ENCODE measurements at places on chromosomes 3 and 15.

GRCh38 chr3:14791343-14791945 lies 27.3 kb upstream of the FGD5 start:
- peak; percentile 78 for DNase-seq

DNA sequence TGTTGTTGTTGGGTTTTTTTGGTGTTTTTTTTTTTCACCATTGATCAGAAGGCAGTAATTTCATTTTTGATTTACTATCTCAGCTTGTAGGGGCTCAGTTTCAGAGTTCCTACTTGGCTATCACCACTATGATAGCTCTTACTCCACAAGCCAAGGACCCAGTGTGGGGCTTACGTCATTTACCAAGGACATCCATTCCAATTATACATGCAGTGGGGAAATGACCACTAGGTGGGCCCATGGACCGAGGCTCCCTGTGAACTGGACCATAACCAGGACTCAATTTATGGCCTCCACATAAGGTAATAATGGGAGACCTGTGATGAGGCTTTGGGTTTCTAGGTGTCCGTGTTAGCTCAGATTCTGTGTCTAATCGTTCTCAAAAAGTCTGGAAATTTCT lies 67.5 kb upstream of the CACNA1D start:
- peak; percentile 15 for DNase-seq

DNA sequence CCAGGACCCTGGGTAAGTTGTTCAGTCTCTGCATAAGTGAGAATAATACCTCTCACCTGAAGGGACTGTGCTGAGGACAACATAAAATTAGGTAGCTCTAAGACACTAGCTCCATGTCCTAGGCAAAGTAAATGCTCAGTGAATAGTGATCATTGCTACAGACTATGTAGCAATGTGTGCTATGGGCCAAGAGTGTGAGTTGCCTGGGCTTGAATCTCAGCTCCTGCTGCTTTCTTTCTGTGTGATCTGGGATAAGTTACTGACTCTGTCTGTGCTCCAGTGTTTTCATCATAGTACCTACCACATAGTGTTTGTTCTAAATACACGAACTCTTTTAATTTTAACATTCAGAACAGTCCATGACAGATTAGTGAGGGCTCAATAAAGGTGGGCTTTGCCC lies 81.1 kb upstream of the MFGE8 start:
- no peak for DNase-seq

DNA sequence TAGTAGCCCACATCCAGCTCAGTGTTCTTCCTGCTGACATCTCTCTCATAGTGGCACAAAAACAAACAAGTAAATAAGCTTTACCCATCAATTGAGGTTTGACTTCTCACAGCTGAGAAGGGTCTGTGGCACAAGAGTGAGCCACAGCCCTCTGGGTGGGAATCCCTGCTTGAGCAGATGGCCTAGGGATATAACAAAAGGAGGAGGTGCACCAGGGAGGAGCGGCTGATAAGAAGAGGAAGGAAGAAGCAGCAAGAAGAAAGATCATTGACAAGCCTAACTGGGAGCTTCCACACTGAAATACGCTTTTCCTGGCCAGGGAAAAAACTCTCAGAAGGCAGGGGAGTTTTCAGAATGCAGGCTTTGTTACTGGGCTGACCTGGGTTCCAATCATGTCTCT lies 279.8 kb downstream of the UACA start:
- DNase-seq = no peak

GRCh38 chr3:55538158-55538557 lies 51.1 kb upstream of the WNT5A start:
- DNase-seq = no peak

- DNase-seq = no peak
Measured at GRCh38 chr15:28044121-28044672, 54.9 kb downstream of the OCA2 start.

- DNase-seq = peak; percentile 79
Measured at GRCh38 chr3:56494679-56495322, 26.5 kb upstream of the ERC2 start.

DNA sequence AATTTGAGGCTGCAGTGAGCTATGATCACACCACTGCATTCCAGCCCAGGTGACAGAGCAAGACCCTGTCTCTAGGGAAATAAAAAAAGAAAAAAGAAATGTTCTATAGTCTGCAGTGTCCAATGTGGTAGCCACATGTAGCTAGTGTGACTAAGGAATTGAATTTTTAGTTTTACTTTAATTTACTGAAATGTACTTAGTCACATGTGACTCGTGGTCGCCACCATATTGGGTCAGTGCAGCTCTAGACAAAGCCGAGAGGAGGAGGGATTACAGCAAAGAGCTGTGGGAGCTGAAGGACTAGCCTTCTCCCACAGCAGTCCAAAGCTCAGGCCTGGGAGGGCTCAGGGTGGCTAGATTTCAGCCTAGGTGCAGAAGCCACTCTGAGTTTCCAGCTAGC lies 65.9 kb upstream of the NTRK3 start:
- no peak for DNase-seq

- peak; percentile 65 for DNase-seq
Measured at GRCh38 chr15:57950381-57950946, 115.0 kb downstream of the ALDH1A2 start.

- DNase-seq = no peak
Measured at GRCh38 chr3:41193794-41194539, 5.3 kb upstream of the CTNNB1 start.

DNA sequence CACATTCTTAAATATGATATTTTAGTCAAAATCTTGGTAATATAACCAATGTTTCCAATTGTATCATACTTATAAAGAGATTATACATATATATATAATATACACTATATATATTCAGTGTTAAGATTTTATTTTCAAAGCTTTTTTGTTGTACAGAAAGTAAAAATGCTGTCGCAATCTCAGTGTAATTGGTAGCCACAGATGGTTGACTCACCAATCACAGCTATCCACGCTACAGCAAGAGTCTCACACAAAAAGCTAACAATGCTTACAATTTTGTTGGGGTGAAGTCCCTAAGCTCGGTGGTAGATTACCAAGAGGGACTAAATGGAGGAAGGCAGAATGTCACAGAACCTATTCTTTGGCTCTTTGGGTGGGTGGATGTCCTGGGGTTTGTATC lies 16.9 kb upstream of the CFAP161 start:
- DNase-seq = no peak

GRCh38 chr3:115187149-115187757 lies 40.2 kb upstream of the ZBTB20 start:
- DNase-seq = no peak

GRCh38 chr3:113241292-113242095 lies 30.1 kb downstream of the BOC start:
- no peak for DNase-seq

GRCh38 chr3:170144437-170144843 lies 37.1 kb downstream of the PHC3 start:
- no peak for DNase-seq

DNA sequence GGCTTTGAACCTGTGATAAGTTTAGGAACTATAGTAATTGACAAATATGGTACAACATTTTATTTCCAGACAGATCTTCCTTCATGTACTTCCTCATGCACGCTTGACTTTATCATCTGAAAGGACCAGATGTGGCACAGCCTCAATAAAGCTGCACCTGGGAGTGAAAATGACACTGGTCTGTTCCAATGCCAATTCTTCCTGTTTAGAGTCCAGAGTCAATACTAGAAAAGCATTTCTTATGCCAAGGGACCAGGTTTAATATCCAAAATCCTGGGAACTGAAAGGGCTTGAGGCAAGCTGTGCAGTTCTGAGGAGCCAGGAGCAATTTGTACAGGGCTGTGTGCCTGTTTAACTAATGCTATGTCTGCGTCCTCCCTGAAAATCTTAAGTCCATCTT lies 15.3 kb downstream of the DPH6 start:
- no peak for DNase-seq

GRCh38 chr3:108420926-108421325 lies 89.5 kb downstream of the MYH15 start:
- DNase-seq = no peak

DNA sequence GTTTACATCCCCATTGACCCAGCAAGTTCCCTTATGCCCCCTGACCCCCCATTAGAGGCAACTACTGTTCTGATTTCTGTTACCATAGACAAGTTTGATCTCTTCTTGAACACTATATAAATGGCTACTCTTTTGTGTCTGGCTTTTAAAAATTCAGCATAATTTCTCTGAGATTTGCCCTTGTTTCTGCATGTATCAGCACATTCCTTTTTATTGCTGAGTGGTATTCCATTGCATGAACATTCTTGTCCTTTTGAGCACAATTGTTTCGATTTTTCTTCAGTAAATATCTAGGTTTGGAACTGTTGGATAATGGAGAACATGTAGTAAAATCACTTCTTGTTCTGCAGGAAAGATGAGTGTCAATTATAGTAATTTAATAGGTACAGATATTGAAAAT lies 49.1 kb upstream of the MYRIP start:
- no peak for DNase-seq

GRCh38 chr3:66803206-66803605 lies 194.9 kb upstream of the KBTBD8 start:
- DNase-seq = no peak

DNA sequence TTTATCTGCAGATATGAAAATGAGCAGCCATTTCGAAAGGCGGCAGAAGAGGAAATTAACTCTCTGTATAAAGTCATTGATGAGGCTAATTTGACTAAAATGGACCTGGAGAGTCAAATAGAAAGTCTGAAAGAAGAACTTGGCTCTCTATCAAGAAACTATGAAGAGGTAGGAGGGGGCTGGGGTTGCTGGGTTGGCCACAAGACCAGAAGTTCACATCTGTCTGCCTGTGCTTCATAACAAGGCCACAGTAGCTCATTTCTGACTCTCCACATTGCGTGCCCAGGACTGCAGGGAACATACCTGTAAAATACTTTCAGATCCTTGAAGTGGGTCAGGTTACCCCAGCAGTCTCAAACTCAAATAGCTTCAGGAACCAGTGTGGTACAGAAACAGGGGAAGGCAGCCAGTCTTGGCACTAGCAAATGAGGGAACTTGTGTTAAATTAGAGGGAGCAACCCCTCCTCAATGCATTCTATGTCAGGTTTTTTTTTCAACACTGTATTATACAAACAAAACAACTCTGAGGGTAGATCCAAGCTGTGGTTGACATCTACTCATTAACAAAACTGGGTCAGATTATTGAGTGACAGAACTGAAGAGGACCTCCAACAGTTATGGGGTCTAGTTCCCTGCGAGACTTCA lies 48.7 kb downstream of the BFSP2 start:
- no peak for DNase-seq

DNA sequence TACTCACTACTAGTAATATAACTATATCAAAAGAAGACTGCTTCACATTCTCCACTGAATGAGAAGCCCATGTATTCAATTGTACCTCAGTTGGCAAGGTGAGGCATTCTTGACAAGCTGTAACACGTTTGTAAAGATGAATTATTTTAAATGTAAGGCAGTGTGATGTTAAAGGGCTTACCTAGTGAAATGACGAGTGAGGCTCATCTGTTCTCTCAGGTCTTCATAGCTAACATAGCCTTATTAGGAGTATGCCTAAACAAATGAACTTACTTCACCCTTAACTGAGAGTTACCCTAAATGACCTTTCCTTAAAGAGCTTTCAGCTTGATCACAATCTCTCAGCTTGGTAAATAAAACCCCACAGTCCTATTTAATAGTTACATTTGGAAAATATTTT lies 127.3 kb downstream of the FEZF2 start:
- no peak for DNase-seq

DNA sequence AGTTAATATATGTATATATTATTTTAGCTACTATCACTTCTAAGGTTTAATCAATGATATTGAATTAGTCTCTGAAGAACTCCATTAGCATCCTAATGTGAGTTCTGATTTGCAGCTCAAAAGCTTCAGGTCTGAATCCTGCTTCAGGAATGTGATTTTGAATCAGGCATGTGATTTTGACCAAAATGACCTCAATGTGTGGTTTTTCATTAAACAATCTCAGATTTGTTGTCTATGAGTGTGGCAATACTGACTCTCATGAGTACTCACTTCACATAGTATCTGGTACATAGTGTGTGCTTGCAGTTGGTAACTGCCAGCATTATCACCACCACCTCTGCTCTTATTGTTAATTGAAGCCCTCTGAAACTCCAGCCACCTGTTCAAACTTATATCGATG lies 251.0 kb downstream of the KCNH8 start:
- no peak for DNase-seq

GRCh38 chr15:71592203-71592602 lies 218.2 kb upstream of the NR2E3 start:
- no peak for DNase-seq

DNA sequence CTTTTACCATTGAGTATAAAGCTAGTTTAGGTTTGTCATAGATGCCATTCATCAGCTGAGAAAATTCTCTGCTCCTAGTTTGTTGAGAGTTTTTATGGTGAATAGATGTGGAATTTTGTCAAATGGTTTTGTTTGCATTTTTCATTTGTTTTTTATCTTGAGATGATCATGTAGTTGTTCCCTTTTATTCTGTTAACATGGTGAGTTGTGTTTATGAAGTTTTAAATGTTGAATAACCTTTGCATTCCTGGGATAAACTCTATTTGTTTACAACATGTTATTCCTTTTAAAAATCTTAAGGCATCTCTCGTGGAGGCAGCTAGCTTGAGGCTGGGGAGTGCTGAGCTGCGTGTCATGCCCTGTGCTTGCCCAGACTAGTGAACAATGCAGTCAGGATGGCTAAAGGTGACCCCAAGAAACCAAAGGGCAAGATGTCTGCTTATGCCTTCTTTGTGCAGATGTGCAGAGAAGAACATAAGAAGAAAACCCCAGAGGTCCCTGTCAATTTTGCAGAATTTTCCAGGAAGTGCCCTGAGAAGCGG lies 48.5 kb downstream of the ANAPC13 start:
- no peak for DNase-seq

- DNase-seq = no peak
Measured at GRCh38 chr15:79003896-79004295, 59.0 kb upstream of the CTSH start.

DNA sequence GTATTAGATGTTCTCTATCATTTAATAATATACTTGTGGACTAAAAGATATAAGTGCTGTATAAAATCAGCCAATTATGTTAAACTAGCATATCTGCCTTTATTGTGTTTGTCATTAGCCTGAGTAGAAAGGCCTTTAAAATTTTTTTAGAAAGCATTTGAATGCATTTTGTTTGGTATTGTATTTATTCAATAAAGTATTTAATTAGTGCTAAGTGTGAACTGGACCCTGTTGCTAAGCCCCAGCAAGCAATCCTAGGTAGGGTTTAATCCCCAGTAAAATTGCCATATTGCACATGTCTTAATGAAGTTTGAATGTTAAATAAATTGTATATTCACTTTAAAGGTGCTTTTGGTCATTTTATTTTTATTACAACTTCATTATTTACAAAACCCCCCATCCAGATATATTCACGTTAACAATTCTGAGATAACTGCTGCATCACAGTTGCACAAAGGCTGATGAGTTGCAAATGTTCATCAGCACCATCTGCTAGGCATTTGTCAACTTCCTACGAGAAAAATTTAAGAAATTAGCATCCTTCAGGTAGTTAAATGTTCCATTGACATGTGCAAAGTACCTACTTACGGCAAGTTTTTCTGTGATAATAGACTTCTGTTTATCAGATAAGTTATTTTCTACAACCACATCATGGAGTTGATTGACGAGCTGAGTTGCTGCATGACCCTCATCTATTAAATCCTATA lies 6.3 kb downstream of the EIF4A2 start:
- no peak for DNase-seq

- DNase-seq = no peak
Measured at GRCh38 chr3:33105341-33105948, 8.4 kb upstream of the CRTAP start.
